Activated T-cell treated with anti-CD3 and anti-CD28 coated beads, Interleukin-2, amount 50 U/mL, for 72 hours (primary cell): ENCODE measurements at places on chromosomes 12 and 14.

DNA sequence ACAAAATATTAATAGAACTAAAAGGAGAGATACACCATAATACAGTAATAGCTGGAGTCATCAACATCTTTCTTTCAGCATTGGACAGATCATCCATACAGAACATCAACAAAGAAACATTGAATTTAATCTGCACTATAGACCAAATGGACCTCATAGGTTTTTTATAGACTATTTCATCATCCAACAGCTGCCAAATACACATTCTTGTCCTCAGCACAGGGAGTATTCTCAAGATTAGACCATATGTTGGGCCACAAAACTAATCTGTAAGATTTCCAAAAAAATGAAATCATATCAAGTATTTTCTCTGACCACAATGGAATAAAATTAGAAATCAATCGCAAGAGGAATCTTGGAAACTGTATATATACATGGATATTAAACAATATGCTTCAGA is 86.9 kb downstream of the FSCB start:
- no peaks in the 10 kb centered on the region for H3K27me3 ChIP-seq
- no peak overlapping the region for H3K27ac ChIP-seq
- no peak for DNase-seq
- H3K4me3 ChIP-seq = no peak overlapping the region
- H3K4me1 ChIP-seq = no peaks in the 10 kb centered on the region
- peaks cover 5% of the 10 kb centered on the region for H3K36me3 ChIP-seq

DNA sequence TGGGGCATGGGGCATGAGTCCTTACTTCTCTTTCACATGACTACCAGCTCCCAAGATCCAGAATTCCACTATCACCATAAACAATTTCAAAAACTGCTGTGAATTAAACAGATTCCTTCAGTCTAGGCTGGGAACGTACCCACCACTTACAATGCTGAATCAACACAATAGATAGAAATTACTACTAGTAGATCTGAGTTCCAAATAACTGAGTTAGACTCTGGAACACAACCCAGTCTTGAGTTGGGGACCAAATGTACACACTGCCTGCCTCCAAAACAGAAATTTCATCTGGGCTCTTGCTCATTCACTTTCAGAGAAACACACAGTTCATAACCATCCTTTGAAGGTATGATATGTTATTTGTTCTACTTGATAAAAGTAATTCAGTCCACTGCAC is 8.9 kb downstream of the CORO1C start:
- peaks cover 2% of the 10 kb centered on the region for H3K36me3 ChIP-seq
- no peak overlapping the region for H3K4me3 ChIP-seq
- no peak overlapping the region for H3K27ac ChIP-seq
- H3K27me3 ChIP-seq = no peaks in the 10 kb centered on the region
- H3K4me1 ChIP-seq = peaks cover 31% of the 10 kb centered on the region

DNA sequence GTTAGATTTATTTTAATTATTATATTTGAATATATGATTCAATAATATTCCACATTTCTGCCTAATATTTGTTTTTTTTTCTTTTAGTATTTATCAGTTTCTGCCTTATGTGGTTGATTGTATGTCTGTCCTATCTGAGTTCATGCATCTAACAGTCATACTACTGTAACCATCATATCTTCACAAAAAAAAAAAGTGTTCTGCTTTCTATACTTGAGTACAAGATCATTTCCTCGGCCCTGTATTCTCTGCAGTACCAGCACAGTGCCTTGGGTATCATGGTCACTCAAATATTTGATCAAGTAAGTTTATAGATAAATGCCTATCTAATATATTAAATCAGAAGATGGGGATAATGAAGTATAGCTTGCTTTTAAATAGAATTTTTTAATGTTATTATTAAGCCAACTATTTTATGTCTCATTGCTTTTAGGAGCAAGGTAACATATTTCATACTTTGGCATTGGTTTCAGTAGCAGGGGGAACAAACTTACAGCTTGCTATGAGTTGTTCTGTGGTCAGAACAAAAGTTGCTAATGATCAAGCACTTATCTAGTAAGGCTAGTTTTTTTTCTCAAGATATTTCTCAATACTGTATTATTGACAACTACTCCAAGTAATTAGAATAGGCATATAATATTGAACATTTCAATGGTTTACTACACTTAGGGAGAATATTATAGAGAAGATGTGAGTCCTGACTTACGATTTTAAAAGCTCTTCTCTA is 290.5 kb upstream of the FBXO33 start:
- H3K27me3 ChIP-seq = no peaks in the 10 kb centered on the region
- H3K4me3 ChIP-seq = no peak overlapping the region
- H3K4me1 ChIP-seq = no peaks in the 10 kb centered on the region

DNA sequence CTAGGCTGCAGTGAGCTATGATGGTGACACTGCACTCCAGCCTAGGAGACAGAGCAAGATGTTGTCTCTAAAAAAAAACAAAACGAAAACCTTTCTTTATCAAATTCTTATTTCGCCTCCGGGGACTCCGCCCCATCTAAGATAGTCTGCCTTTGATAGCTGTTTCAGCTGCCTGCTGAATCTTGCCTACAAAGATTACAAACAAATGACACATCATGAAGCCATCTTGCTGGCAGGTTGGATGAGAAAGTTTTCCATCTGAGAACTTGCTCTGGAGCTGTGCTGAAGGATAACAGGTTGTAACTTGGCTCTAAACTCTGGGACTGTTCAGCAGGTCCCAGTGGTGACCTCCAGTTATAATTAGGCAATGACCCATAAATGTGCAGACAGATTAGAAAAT is 41.8 kb upstream of the AEBP2 start:
- no peaks in the 10 kb centered on the region for H3K4me1 ChIP-seq
- H3K27me3 ChIP-seq = no peaks in the 10 kb centered on the region
- no peak overlapping the region for H3K4me3 ChIP-seq
- no peak overlapping the region for H3K27ac ChIP-seq

DNA sequence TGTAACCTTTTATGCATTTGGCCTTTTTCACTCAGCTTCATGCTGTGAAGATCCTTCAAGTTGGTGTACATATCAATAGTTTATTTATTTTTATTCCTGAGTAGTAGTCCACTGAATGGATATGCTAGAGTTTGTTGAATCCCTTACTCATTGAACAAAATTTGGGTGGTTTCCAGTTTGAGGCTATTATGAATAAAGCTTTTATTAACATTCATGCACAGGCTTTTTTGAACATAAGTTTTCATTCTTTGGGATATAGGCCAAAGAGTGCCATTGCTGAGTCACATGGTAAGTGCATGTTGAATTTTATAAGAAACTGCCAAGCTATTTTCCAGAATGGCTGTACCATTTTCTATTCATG is 59.5 kb upstream of the CAPRIN2 start:
- no peak overlapping the region for H3K4me3 ChIP-seq
- no peaks in the 10 kb centered on the region for H3K4me1 ChIP-seq
- no peaks in the 10 kb centered on the region for H3K36me3 ChIP-seq
- no peak overlapping the region for H3K27ac ChIP-seq
- no peak for DNase-seq
